ENCODE measurements at places on chromosomes 12 and 14.

- DNase-seq: no peak
Observed at GRCh38 chr12:70002097-70002911, 177.3 kb downstream of the MYRFL start.

DNA sequence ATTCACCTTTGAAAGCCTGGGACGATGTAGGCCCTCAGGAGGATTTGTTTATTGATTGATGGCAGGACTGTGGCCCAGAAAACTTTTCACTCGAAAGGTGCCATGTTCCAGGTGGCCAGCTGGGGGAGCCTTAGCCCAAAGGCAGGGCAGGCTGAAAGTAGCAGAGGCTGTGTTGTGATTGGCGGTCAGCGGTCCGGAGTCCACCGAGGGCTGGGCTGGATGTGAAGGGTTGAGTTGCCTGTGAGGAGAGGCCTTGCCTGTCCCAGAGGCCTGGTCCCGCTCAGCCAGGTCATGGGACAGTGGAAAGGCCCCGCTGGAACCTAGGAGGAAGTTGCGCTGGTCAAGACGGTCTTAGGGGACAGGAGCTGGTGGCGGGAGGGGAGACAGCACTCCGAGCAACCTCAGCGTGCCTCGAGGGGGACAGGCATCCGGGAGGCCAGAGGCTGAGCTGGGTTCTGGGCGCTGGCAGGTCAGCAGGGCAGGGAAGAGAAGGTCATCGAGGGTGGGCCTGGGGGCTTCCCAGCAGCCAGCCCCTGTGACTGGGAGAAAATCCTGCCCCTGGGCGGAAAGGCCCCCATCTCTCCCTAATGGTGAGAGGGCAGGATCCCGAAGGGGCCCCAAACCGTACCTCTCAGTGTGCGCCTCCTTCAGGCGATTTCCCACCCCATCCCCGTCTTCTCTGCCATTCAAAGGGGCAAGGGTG is 26.3 kb downstream of the CMA1 start:
- peak; percentile 62 for DNase-seq

DNA sequence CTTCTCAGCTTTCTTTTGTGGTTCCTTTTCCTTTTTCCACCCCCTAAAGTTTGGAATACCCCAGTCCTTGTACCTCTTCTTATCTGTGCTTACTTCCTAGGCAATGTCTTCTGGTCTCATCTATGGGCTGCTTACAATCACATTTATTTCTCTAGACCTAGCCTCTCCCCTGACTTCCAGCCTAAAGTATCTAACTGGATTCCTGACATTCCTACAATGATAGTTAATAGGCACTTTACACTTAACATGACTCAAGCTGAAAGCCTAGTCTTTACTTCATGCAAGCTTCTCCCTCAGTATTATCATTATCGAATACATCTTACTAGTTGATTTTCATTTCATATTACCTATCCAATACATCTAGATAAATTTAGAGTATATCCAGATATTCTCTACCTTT is 21.2 kb downstream of the CLECL1 start:
- no peak for DNase-seq

DNA sequence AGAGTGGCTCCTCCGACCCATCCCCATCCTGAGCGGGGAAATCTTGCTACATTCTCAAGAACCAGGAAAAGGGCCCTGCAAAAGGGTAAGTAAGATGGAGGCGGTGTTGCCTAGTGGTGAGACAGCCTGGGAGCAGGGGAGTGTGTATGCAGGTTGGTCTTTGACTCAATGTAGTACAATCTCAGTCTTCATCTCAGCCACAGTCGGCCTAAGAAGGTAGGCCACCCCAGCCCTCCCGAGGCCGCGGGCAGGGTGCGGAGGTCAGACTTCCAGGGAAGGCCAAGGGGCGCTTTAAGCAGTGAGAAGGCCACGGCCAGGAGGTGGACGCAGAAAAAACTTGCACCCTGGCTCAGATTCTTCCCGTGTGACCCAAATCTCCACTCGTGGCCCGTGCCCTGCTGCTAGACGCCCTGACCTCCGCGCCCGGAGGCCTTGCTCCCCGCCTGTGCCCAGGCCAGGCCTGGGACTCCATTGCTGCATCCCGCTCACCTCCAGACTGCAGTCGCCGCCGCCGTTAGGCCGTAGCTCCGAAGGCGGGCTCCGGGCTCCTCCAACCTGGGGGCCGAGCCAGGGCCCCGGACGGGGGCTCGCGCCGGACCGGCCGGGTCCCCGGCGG is 435 bp downstream of the FOXM1 start:
- DNase-seq: no peak

DNA sequence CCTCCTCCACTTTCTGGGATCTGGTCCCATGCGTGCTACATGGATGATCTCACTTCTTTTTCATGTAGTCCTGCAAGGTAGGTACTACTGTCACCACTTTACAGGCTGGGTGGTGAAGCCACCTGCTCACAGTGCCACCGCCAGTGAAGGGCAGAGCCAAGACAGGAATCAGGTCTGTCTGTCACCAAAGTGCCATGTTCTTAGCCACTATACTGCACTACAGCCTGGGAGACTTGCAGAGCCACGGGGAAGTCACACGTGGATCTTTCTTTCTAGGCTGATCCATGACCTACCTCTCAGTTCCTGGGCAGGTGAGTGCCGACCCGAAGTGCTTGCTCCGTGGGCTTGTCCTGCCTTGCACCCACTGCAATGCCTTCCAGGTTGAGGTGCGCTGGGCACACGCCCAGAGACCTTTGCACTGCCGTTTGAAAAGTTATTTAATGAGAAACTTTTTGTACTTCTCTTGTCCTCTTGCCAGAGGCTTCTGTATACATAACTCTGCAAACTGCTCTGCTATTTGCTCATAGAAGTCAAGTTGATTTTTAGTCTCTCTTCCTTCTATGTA is 19.7 kb upstream of the CLMN start:
- peak; percentile 60 for DNase-seq

DNA sequence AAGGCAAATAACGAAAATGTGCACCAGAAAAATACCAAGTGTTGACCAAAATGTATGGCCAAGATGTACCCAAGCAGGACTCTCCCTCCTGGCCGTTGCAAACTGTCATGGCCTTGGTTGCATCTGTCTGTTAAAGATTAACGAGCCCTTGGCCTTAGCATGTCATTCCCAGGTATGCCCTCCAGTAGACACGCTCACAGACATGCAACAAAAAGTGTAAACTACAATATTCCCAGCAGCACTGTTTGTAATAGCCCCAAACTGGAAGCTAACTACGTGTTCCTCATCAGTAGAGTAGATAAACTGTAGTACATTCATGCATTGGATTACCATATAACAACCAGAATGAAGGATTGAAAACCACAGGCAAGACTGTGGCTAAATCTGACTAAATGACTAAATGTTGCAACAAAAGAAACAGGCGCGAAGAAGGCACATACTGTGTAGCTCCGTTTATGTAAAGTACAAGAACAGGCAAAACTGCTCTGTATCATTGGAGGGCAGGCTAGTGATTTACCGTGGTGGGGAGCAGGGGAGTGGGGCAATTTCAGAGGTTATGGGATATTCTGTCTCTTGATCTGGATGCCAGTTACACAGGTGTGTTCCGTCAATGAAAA is 232.8 kb upstream of the DIO3 start:
- DNase-seq: no peak

- DNase-seq: no peak
Observed at GRCh38 chr12:6294156-6295093, 16.1 kb upstream of the PLEKHG6 start.

GRCh38 chr12:55624056-55624455 is 12.6 kb upstream of the OR10P1 start:
- DNase-seq: no peak

DNA sequence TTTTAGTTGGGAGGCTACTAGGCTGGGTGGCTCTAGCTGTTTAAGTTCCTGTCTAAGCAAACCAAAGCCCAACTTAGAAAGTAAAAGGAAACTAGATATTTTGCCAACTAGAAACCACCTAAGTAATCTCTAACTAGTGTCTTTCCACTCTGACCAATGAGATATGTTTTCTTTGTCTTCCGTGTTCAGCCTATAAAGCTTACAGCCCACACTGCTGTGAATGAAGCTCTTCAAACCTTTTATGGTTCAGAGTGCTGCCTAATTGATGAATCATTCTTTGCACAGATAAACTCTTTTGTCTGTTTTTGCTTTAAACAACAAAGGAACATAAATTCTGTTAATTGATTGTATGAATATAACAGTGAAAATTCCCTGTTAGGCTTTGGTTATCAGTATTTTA is 66.1 kb downstream of the FUT8 start:
- no peak for DNase-seq

DNA sequence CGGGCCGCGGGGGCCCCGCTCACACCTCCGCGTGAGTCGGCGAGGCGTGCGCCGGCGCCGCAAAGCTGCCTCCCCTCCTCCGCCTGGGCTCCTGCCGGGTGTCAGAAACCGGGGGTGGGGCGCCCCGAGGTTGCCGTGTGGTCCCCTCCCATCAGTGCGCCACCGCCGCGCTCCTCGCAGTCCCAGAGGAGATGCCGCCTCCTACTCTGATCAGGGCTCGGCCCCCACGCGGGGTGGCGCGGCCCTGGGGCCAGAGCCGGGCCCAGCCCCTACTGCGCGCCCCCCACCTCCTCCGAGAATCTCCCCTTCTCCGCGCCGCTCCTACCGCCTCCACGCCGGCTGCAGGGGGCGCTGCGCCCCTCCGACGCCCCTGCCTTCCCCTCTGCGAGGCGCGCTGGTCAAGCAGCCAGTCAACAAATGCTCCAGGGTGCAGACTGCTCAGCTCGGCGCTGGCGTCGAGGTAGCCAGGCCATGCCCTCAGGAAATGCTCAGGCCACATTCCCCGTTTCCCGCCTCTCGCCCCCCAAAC is 467 bp upstream of the JAG2 start:
- DNase-seq: no peak

DNA sequence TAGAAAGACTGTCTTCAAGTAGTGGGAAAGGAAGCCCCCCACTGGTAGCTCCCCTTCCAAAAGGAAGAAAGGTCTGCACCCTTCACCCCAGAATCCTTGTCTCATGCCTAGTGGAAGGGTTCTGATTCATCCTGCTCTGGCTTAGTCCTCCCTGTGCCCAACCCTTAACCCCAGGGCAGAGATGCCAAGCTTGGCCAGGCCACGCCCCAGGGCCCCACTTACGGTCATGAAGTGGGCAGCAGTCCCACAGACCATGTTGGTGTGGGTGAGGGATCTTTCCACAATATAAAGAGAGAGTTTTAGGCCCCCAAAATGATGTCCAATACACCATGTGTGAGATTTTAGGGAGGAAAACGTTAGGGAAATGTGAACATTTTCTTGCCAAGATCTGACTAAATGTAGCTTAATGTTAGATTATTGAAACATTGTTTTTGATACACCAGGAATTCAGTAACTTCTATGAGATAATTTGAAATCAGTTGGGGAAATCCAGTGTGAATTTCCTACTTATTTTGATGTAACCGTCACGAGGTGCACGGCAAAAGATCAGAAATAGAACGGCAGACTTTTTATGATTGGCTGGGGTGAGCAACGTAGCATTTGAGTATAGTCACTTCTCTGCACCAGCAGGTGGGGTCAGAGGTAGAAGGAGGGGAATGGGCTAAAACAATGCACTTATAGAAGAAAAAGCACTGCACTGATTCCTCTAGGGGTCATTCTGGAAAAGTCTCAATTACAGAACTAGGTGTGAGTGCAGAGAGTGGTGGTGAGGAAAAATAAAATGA is 8.2 kb upstream of the SSPN start:
- no peak for DNase-seq

GRCh38 chr12:12007001-12007712 is 63.6 kb upstream of the BCL2L14 start:
- no peak for DNase-seq

DNA sequence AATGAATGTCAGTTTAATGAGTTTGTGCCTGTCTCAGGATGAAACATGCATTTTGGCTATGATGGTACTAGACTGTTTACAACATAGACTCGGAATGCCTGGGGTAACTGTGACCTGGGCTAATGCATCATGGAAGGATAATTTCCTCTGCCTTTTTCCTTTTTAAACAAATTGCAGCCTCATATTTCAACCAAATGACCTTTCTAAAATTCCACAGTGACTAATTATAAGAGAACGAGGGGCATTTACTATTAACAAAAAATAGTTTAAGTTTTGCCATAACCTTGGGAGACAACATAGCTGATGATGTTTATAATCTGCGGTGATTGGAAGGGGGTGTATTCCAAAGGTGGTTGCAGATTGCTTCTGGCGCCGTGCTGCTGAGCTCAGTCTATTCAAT is 1140.5 kb downstream of the GALC start:
- DNase-seq: no peak

GRCh38 chr14:35123388-35123703 is 994 bp downstream of the PRORP start:
- DNase-seq: no peak

GRCh38 chr12:112879191-112879705 is 27.5 kb upstream of the OAS1 start:
- DNase-seq: no peak

DNA sequence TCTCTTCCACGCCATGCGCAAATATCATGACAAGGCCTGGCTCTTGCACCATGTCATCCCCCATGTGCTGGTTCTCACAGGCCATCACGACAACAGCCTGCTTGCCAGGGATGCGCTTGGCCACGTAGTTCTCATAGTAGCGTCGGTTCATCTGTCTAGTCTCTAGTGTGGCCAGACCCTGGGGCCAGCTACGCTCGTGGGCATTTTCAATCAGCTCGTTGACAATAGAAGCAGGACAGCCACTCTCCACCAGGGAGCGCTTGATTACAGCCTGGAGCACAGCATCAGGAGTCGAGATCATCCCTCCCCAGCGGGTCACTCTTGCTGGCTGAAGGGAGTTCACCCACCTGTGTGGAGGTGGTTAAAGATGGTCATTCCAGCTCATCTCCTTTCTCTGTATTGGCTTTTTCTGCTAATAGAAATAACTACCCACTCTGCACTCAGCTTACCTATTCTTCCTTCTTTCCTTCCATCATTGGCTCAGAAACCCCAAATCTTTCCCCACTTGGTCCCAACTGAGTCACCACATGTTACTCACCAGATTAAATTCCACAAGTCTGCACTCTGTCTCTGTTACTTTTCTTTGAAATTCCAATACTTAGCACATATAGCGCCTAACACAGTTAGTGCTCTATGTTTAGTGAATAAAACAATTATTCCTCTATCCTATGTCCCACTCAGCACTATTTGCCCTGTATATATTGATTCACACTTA is 15.1 kb downstream of the RNF41 start:
- DNase-seq: peak; percentile 58

DNA sequence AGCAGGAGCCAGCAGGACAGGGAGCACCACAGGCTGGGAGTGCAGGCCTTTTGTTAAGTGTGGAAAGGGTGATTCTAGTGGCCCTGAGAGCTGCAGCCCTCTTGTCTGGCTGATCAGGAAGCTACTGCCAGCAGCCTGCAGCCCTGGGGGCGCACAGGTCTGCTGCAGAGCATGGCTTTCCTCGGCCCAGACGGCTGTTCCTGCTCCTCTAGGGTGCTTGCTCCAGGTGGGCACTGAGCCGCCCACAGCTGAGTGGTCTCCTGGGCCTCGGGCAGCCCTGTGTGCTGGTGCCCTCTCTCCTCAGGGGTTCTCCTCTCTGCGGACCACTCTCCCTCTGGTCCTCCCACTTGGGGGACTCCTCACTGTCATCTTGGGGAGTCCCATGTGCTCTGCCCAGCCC is 18.9 kb downstream of the CCDC88C start:
- DNase-seq: no peak

DNA sequence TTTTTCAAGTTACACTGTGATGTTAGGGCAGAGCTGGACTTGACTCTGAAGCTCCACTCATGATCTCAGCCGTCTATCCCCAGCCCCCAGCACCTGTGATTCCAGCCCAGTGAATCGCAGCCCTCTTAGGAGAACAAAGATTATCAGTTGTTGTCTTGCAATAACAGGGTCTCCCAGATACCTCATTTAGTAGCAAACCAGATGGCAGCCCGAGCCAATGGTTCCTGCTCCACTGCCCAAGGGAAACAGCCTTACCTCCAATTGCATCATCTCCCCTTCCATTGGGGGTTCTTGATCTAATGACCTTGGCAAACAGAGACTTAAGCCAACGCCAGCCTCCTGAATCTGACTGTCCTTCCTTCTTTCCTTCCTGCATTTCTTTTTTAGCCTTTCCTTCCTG is 371.2 kb downstream of the BCL11B start:
- no peak for DNase-seq
